Osteoblast (primary cell): ENCODE measurements at places on chromosomes 2 and 18.

- DNase-seq = no peak
Observed at GRCh38 chr2:48412443-48413250, 117.3 kb upstream of the STON1 start.

- DNase-seq = peak; percentile 71
Observed at GRCh38 chr2:97950329-97951154, 45.2 kb downstream of the TMEM131 start.

DNA sequence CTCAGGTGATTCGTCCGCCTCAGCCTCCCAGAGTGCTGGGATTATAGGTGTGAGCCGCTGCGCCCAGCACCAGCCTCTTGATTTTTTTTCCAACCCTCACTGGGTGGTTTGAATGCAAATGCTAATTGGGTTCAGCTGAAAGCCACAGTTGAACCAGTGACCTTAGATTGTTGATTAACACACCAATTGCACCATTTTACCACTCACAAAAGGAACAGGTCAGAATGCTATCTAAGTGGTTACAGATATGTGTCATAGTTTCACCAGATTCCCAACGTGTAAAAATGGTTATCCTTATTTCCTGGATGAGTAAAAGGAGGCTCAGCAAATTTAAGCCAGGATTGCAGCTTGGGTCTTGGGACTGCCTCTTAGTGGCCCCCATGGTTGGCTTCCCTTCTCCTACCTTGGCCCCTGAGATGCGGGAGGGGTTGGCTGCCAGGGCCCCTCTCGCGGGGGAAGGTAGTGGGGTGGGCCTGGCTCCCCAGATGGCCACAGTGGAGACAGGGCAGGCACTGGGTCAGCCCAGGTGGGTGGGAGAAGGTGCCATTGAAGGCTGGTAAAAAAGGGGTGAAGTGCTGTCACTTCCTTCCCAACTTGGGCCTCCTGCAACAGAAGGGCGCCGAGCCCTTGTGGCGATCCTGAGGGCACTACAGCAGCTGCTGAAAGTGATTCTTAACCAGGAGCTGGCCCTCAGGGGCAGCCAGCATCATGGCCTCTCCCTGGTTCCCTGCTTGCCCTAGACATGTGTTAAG, 164.9 kb upstream of the HAAO start:
- DNase-seq = peak; percentile 60

DNA sequence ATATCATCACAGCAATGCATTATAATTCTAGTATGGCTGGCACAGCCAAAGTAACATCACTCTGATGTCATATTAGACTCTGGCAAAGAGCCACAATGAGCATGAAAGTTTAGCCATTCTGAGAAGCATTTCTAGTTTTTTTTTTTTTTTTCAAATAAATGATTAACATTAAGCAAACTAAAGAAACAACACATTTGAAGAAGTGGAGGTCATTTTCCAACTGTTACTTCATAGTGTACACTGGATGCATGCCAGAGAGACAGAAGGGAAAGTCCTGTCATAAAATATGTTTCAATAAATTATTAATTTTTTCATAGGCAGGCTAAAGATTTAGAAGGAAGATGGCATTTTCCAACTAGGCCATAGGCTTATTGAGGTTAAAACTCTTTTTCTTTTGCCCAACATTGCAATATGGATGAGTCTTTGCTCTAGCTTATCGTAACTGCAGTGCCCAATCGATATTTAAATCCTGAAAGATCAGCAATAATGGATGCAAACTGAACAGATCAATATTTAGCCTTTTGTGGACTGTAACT, 1630.4 kb upstream of the ACVR2A start:
- DNase-seq = no peak

- DNase-seq = no peak
Observed at GRCh38 chr2:108125581-108125980, 114.2 kb upstream of the SULT1C3 start.

DNA sequence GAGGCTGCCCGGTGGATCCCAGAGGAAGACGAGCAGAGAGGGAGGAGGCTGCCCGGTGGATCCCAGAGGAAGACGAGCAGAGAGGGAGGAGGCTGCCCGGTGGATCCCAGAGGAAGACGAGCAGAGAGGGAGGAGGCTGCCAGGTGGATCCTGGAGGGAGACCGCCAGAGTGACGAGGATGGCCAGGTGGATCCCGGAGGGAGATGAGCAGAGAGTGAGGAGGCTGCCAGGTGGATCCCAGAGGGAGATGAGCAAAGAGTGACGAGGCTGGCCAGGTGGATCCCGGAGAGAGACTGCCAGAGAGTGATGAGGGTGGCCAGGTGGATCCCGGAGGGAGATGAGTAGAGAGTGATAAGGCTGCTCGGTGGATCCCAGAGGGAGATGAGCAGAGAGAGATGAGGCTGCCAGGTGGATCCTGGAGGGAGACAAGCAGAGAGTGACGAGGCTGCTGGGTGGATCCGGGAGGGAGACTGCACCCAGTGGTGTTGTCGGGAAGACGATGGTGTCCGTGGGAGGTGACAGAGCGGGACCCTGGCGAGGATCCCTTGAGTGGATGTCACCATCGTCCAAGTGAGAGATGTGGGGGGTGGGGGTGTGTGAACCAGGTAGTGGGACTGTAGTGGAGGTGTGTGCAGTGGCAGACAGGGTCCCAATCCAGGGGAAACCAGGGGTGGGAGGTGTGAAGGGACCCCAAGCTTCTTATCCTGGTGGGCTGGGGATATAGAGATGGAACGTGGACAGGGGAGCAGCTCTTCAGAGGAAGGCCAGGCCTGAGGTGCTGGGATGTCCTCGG, 22.3 kb downstream of the DCDC2C start:
- no peak for DNase-seq

- DNase-seq = peak; percentile 72
Observed at GRCh38 chr2:157261199-157261782, 3.8 kb downstream of the GALNT5 start.

DNA sequence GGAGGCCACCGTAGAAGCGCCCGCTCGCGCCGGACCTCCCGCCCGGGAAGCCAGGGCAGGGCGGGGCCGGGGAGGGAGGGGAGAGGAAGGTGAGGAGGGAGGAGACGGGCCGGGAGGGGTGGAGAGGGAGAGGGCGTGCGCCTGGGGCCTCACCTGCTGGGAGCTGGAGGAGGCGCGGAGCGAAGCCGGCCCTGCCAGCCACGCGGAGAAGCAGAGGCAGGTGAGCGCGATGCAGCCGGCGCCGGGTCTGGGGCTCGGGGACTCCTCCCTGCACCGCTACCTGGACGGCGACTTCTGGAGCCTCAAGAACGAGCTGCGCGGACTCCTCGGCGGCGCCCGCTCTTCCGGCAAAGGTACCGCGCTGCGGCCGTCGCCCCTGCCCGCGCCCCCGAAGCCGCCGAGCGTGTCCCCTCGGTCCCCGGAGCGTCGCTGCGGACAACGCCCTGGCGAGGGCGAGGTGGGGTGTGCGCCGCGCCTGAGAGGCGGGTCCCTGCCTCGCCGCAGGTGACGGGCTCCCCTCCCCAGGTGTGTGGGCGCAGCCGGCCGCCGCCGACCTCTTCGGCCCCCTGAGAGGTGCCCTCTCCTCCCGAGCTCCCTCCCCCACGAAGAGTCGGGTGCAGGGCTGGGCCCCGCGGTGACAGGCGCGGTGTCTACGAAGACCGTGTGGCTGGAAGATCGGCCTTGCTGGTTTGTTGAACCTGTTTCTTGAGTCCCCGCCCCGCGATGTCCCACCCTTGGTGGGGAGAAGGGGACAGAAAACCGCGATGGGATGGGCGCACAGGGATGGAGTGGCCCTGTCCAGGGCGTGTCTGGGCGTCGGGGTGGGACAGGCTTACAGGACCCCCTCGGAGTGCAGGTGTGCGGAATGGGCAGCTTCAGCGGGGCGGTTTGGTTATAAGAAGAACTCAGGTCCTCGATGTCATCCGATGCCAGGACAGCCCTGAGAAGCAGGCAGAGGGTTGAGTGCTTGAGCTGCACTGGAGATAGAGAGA, at the start of gene ACOXL:
ACOXL (plus strand) TSS at position 152 of the 992 bp plus-strand sequence. CDS start 35,817 bp downstream, outside the sequence.
- DNase-seq = peak; percentile 50

DNA sequence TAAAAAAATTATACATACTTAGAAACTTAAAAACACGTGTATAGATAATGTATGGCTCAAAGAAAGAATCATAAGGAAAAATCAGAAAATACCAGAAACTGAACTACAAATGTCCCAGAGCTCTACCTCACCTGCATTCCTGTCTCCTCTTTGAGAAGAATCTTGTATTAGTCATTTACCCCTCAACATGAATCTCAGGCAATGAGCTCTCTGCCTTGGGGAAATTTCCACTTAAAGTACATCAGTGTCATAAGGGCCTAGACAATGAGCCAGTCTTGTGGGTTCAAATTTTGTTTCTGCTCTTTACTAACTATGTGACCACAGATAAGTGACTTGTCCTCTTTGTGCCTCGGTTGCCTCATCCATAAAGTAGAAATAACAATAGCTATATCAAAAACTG, 40.1 kb downstream of the SCG2 start:
- no peak for DNase-seq

GRCh38 chr2:136178941-136179601, 61.1 kb upstream of the CXCR4 start:
- DNase-seq = no peak
